ENCODE measurements at places on chromosomes 13 and 19. TPM values are rescaled to one million over a fixed set of nuclear protein-coding genes. Genes with fewer than 3 reads are reported as not detected.

Gene NCR1
- total RNA-seq, result not detected

GRCh38 chr13:53191091-53191490 lies 162.5 kb downstream of the OLFM4 start:
- no peak for ATAC-seq

- ATAC-seq, result no peak
Observed at GRCh38 chr13:40982772-40983171, 36.3 kb downstream of the ELF1 start.

DNA sequence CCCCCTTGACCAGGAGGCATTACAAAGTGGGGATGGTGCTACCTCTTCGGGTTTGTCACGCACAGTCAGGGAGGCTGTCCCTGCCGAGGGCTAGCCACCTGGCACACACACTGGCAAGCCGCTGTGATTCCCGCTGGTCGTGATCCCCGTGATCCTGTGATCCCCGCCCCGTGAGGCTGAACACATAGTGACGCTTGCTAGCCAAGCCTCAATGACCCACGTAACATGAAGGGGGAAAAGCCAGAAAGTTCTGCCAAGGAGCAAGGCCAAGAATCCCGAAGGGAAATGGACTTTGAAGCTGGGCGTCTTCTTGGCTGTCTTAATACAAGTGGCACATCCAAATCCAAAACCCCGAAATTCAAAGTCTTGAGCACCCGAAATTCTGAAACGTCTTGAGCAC lies 13.7 kb downstream of the LDLR start:
- no peak for ATAC-seq

- no peak for ATAC-seq
Observed at GRCh38 chr19:12295191-12295590, 508 bp upstream of the ZNF44 start.

GRCh38 chr13:31431722-31432137 lies 232.0 kb downstream of the B3GLCT start:
- ATAC-seq, result no peak

- no peak for ATAC-seq
Observed at GRCh38 chr13:25806264-25806974, 245.4 kb downstream of the SHISA2 start.

- ATAC-seq, result no peak
Observed at GRCh38 chr13:75341028-75341427, 140.9 kb downstream of the TBC1D4 start.

Data from motor neuron (in vitro differentiated cells).